ENCODE measurements at places on chromosomes 4 and X.
A peak's percentile ranks its signal among the peaks of the same experiment; 100 is the strongest.

- no peak for DNase-seq
These were observed 66.6 kb upstream of the DDX60 start for GRCh38 chr4:168385142-168385490.

DNA sequence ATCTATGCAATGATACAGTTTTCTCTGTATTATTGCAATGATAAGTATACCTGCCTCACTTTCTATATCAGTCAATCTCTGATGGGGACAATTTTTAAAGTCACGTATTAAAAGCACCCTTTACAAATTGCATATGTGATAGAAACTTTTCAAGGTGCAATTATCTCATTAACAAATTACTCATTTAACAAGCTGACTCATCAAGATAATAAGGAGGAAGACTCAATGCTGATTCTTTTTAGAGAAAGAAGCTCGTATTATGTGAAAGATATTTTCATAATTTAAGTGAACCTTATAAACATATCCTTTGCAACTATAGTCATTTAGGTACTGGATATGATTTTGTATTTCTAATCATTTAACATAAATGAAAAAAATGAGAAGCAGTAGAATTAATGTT, 1080.9 kb upstream of the TENM3 start:
- no peak for DNase-seq

- no peak for DNase-seq
These were observed 52.3 kb upstream of the NKX1-1 start for GRCh38 chr4:1458581-1458980.

GRCh38 chrX:49276671-49277534, 7.3 kb downstream of the PPP1R3F start:
- DNase-seq, result peak; percentile 16

DNA sequence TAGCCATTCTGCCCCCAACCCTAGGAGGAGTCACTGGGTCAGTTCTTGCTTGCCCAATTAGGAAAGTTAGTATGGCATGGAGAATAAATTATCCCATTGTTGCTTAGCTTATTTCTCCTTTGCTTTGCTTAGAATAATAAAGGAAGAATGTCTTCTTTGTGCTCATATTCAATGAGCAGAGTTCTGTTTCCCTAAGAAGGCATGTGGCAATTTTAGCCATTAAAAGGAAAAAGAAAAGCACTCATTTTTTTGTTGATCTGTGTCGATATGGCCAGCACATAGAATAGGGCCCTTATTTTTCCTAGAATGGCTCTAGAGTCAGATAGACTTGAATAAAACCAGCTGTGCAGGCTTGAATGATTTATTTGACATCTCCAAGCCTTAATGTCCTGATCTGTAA, 166.4 kb upstream of the PPARGC1A start:
- no peak for DNase-seq

DNA sequence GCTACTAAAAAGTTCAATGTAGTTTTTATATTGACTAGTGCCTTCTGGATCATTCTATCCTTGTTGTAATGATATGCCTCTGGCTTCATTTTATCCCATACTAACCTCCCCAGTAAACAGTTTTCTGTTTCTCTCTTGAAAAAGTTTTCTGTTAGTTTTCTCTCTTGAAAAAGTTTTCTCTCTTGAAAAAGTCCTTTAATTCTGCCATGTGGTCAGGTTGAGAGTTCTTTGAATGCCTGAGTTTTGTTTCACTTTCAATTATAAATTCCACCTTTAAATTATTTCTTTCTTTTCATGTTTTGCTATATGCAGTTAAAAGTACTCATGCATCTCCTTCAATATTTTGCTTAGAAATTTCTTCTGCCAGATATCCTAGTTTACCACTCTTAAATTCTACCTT, 1139.6 kb downstream of the STPG2 start:
- DNase-seq, result no peak

DNA sequence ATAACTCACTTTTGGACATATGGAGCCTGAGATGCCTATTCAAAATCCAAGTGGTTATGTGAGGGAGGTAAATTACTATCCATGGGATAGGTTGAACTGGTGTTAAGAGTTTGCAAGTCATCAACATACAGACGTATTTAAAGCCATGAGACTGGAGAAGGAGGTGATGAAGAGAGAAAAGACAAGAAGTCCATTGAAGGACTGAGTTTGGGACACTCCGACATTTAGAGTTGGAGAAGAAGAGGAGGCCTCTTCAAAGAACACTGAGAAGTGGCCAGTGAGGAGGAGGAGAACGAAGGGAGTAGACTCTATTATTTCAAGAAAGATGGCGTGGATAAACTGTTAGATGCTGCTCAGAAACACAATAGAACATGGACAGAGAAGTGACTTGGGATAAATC, at the start of gene CNGA2:
Gene CNGA2 (plus strand): TSS at position 301 of the 400 bp plus-strand sequence. CDS start 3,738 bp downstream, outside the sequence.
- DNase-seq, result no peak

- no peak for DNase-seq
These were observed 34.7 kb upstream of the PGRMC2 start for GRCh38 chr4:128322311-128322710.

- DNase-seq, result peak; percentile 21
These were observed 39.1 kb upstream of the NSUN7 start for GRCh38 chr4:40710484-40711254.

DNA sequence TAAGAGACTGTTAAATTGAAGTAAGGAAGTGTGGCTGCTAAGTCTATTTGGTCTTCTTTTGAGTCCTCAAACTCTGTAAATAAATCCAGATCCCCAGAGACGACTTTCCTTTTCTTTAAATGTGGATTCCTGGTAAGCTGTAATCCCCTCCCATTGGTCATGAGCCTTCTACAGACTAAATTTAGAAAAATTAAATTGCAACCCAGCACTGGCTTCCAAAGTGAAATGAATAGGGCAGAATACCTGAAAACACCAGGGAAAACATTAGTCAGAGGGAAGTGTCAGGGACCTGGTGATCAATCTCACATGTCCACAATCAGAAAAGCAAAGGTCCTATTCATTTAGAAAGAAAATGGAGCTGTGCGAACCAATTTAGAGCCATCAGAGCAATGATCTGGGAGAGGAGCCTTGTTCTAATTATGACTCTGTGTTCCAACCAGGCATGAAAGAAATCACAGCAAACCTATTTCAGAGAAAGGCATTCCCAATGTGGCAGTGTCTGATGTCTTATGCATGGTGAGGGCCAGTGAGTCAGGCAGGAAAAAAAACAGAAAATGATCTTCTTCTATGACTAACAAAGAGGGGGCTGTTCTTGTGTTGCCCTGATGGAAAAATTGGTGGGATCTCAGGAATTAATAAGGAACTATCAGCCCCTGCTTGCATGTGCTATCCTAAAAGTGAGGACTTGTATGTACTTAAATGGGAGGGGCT, 19.8 kb upstream of the CCDC149 start:
- peak; percentile 10 for DNase-seq

- DNase-seq, result no peak
These were observed 35.0 kb upstream of the CLCN4 start for GRCh38 chrX:10121787-10122186.

DNA sequence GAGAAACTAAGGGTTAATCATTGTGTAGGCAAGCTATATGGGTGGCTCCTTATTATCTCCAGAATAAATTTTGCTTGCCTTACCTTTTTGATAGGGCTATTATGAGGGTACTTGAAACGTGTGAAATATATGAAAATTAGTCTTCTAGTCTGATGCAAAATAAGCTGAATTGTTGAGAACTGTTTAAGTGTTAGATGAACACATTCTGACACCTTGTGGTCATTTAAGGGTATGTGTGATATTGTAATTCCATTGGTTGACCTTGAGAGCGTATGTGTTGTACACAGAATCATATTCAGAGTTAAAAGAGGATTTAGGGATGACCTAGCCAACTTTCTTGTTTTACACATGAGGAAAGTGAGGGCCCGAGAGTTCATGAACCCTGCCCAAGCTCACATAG, 44.6 kb upstream of the LINC00632 start:
- DNase-seq, result peak; percentile 33

- no peak for DNase-seq
These were observed 195.6 kb downstream of the NPNT start for GRCh38 chr4:106090826-106091225.

GRCh38 chr4:39118034-39118658, 56.1 kb downstream of the KLHL5 start:
- no peak for DNase-seq

GRCh38 chr4:3781193-3781886, 15.2 kb downstream of the ADRA2C start:
- DNase-seq, result no peak

- no peak for DNase-seq
These were observed 34.5 kb downstream of the INTS12 start for GRCh38 chr4:105674011-105674410.

DNA sequence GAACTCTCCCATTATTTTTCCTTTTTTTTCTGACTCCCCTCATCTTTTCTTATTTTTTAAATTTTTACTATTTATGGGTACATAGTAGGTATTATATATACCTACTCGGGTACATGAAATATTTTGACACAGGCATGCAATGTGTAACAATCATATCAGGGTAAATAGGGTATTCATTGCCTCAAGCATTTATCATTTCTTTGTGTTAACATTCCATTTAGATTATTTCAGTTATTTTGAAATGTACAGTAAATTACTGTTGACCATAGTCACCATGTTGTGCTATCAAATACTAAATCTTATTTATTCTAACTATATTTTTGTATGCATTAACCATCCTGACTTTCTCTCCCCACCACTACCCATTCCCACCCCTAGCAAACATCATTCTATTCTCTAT, 33.8 kb upstream of the SLIT2 start:
- no peak for DNase-seq

- peak; percentile 4 for DNase-seq
These were observed 94.8 kb downstream of the GPRIN3 start for GRCh38 chr4:89212666-89213381.

- DNase-seq, result no peak
These were observed 364.0 kb downstream of the TMA16 start for GRCh38 chr4:163858515-163858914.

- no peak for DNase-seq
These were observed 2140.1 kb upstream of the AGA start for GRCh38 chr4:179582164-179582905.

GRCh38 chr4:176780995-176781738, 11.6 kb downstream of the VEGFC start:
- DNase-seq, result peak; percentile 49

DNA sequence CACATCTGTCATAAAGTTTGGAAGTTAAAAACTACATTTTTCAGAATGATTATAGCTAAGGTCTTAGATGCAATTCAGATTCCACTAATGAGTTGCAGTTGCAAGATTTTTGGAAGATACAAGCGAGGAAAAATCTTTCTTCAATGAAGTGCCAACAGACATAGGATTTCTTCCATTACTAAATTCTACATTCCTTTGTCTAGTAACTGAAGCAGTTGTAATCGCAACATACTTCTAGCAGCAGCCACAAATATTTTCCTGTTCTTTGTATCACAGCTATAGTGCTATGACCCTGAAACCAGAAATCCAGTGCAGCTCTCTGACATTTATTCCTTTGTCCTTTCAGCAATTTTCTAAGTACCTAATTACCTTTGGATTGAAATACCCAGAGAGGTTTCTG, 225.2 kb upstream of the SLIT2 start:
- peak; percentile 86 for DNase-seq

DNA sequence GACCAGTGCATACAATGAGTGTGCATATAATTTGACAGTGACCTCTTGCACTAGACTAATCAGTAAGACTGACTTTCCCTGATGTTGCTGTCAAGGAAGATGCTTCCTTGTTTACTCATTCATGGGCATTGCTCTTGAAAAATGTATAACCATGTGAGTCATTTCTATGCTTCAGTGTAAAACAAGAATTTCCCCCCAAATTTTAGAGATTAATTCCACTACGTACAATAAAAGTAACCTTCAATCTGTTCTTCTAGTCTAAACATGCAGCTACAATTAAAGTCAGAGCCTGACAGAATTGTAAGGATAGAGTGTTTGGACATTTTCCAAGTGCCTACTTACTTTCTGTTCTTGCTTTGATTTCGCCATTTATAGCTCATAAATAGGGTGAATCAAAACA, 935.7 kb downstream of the RAPGEF2 start:
- DNase-seq, result no peak

- no peak for DNase-seq
These were observed 7.3 kb downstream of the AVPR2 start for GRCh38 chrX:153911798-153912197.

- DNase-seq, result no peak
These were observed 285.0 kb upstream of the AADAT start for GRCh38 chr4:170374770-170375169.

DNA sequence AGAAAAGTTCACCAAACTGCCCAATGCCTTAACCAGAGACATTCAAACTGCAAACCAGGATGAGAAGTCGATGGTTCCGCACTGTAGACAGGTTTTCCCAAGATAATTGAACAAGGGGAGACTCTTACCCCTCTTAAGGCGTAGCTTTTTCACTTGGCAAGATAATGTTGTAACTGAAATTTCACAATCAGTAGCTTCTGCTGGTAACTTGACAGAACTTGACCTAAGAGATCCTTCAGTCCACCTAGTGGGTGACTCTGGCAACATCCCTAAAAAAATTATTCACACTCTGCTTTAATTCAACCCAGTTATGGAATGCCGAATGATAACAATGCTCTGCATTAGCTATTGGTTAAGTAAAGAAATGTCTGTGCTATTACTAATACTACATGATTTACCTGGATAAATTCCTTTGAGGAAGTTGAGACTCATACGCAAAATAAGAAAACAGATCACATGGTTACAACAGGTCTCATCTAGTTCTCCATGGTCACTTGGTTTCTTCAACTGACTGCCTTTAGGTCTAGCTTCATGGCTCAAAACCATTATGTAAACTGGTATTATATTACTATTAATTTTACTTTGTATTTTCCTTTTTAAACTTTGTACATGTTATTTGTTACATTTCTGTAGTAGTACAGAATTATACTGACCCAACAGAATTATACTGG, 9.1 kb downstream of the ELF2 start:
- DNase-seq, result peak; percentile 69

DNA sequence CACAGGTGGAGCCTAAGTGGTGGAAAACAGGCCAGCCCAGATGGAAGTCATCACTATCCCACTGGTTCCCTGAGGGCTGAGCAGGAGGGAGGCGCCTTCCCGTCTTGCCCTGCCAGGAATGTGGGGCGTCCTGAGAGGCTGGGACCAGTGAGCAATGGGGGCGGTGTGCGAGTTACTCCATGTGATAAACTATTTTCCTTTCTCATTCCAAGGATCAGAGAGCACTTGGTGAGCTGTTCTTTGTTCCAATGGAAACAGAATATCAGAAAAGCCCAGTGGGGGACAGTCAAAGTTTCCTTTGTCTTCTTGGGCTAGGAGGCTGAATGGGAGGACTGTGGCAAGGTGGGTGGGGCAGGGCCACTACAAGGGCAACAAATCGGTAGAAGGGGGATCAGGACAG, 86.2 kb downstream of the NHSL2 start:
- peak; percentile 46 for DNase-seq

DNA sequence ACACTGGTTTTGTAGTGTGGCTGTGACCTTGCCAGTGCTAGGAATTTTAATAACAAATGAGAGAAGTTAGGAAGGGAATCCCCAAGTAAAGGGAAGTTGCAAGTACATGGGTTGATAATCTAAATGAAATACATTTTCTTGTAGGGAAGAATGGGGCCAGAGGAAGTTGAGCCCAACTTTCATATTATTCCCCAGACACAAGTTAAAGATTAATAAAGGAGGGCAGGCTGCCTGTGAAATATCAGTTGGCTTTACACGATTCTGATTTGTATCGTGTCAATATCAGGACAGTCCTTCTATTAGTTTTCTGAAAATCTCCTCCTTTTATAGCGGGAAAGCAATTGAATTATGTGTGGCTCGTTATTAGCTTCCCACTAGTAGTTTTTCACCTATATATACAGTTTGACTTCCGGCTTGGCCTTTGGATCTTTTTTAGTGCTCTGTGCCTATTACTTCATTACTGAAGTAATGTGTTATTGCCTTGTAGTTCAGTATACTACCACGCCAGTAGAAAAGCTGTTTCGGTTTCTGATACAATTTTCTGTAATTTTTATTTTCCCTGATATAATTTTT, 1.7 kb downstream of the PDLIM5 start:
- DNase-seq, result no peak

Measured in AG10803 (cell line).